ENCODE measurements at places on chromosomes 7 and 10. TPM values are rescaled to one million over a fixed set of nuclear protein-coding genes. Genes with fewer than 3 reads are reported as not detected.
A peak's percentile ranks its signal among the peaks of the same experiment; 100 is the strongest.

DNA sequence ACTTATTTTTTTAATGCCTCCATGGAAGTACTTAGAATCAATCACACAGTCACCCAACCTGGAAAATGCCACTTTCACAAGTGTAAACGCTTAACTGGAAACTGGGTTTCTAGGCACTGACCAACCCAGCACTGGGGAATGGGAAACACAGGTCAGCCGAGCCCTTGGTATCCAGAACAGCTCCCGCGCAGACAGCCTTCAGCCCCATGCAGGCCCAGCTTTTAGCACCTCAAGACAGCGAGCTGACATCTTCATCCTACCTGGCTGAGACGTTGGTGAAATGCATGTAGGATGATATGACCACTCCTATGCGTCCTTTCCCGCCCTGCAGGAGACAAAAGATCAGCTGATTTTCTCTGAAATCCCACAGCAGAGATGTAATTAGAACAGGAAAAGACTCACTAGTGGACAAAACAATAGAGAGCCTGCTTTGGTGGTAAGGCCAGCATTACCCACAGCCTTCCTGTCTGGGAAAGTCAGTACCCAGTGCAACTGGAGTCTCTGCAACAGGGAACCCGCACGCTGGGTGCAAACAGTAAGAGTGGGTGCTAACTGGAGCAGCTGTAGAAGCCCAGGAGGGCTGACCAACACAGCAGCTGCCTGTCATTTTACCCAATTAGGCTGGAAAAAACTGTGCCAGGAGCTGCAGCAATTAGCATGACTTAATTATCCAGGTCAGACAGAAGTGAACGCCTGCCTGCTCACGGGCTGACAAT lies 153.7 kb downstream of the TNS3 start:
- H3K4me3 ChIP-seq, result no peak overlapping the region
- H3K27ac ChIP-seq, result no peak overlapping the region

GRCh38 chr10:50367732-50368131 lies 116.4 kb upstream of the ASAH2 start:
- no peak overlapping the region for H3K27ac ChIP-seq
- DNase-seq, result no peak
- H3K27me3 ChIP-seq, result no peaks in the 10 kb centered on the region

DNA sequence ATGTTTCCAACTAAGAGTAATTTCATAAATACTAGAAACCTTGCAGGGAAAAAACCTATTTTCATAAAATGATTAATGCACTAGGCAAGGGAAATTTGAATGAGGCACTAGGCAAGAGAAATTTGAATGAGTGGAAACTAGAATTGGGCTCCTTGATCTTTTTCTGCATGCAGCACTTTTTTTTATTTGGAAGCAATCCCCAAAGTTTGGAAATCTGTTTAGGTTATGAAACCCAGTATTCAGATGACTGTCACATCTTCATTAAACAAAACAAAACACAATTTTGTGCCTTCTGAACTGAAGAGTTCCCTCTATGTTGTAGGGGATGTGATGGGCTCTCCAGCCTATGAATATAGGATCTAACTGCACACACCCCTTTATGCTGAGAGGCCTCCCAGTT lies 201.9 kb downstream of the BAMBI start:
- no peak for DNase-seq
- peaks cover 18% of the 10 kb centered on the region for H3K4me1 ChIP-seq
- no peak overlapping the region for H3K27ac ChIP-seq
- H3K4me3 ChIP-seq, result no peak overlapping the region

DNA sequence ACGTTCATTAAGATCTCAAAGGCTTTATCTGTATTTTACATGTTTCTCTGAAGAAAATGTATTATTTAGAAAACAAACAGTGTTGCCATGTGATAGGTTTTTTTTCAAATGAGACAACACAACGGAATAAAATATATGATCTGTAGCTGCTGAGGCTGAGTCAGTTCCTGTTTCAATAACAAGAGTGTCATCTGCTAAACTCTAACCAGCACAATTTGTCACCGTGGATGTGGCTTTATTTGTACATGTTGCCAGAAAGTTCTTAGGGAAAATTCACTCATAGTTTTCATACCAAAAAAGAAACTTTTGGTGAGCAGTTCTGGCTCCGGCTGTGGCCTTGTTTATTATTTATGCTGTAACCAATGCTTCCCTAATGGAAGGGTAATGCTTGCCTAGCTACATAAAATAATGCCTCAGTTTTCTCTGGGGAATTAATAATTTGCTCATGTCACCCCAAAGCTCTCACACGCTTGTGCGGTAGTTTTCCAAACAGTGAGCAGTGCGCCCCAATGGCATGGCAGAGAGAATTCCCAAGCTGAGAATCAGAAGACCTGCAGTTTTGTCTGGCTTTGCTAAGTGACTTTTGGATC lies 20.3 kb upstream of the KLF6 start:
- peak overlapping the region; percentile 95 for H3K27ac ChIP-seq
- DNase-seq, result no peak
- H3K27me3 ChIP-seq, result no peaks in the 10 kb centered on the region
- H3K4me1 ChIP-seq, result peaks cover 61% of the 10 kb centered on the region
- H3K36me3 ChIP-seq, result no peaks in the 10 kb centered on the region

Gene MEOX2
- total RNA-seq, result 4.5 TPM

Gene GATA3
- total RNA-seq, result 1.8 TPM

Gene ST8SIA6
- total RNA-seq, result 1.2 TPM
